NCI-H2029 treated with DMSO at 0.1 percent for 48 hours (cell line): ENCODE measurements at places on chromosomes 16 and 17.

GRCh38 chr17:62641153-62641552, 13.7 kb downstream of the MRC2 start:
- DNase-seq, result no peak

DNA sequence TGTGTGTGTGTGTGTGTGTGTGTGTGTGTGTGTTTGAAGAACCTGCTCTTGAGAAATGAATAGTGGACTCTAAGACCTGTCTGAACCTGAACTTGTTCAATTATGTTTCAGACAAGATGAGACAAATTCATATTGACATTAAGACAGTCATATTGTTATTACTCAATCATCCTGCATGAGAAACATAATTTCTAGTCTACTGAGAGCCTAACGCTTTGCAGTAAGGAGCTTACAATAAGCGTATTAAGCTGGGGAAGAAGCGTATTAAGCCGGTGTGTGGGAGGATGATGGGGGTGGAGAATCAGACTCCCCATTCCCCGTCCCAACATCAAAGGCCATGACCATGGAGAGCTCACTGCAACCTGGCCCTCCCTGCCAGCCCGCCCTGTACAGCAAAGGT, 22.4 kb upstream of the MNT start:
- no peak for DNase-seq

DNA sequence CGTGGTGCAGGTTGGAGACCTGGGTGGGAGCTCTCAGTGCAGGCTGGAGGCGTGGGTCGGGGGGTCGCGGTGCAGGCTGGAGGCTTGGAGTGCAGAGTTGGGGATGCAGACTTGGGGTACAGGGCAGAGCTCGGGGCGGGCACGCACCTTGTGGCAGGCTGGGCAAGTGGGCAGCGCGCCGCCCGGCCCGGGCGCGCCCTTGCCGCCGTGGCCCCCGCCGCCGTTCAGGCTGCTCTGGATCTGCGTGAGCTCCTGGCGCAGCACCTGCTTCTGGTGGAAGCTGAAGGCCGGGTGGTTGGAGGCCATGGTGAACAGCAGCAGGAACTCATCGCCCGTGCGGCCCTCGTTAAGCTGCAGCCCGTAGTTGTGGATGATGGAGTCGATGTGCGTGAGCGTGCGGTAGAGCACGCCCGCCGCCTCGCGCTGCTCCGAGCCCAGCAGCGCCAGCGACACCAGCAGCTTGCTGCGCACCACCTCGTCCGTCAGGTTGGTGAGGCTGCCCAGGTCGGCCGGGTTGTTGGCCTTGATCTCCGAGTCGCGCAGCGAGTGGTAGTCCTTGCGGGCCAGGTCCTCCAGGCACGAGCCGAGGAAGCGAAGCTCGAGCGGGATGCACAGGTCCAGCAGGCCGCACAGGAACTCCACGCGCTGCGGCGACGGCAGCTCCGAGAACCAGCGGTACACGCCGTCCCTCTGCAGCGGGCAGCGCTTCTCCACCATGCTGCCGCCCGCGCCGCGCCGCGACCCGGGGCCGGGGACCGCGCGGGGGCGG, 1.1 kb downstream of the ZCCHC14 start:
- no peak for DNase-seq

GRCh38 chr16:1788708-1789100, 4.8 kb downstream of the IGFALS start:
- DNase-seq, result no peak

DNA sequence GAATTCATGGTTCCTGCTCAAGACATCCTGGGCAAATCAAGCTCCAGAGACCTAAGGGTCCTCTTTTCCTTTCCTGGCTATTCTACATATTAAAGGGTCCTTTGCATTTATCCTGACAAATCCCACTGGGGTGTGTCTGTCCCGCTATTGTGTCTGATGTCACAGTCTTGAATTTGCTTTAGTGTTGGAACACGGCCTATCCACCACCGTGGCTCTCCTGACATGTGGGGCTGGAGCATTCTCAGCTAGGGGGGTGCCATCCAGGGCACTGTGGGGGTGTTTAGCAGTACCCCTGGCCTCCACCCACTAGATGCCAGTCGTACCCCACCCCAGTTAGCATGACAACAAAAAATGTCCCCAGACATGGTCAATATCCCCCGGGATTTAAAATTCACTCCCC, 92.9 kb downstream of the IRF8 start:
- DNase-seq, result no peak

DNA sequence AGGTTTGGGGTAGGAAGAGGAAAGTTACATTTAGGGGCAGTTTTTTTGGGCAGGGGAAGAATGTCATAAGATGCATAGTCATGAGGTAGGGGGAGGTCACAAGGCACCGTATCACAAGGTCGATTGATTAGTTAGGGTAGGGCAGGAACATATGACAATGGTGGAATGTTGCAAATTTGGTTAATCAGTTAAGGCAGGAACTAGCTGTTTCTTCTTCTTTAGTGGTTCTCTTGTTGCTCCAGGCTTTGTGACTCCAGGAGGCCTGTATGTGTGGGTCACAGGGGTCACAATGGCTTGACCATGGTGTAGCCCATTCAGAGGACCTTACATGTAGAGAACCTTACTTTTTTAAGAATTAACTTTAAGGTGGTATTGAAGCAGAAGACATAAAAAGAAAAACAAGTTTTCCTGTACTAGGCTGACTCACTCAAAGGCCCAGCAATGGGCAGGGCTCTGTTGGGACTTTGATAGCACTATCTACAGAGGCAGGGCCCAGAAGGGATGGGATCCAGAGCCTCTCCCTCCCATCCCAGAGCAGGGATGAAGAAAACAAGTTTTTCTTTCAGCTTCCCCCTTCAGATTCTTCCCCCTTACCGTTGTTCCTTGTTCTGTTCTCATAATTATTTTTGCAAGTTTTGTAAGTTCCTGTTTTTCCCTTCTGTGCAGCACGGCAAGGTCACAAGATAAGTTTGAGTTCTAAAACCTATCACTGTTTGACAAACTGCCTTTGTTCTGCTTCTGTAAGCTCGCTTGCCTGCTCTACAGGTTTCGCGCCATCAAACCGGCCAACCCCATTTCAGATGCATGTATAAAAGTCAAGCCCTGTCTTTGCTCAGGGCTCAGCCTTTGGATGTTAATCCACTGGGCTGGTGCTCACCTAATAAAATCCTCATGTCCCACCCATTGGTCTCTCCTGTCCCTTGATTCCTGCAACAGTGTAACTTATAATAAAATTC, 45.8 kb upstream of the ATF7IP2 start:
- DNase-seq, result no peak

- no peak for DNase-seq
Observed at GRCh38 chr16:46928811-46929210, 44.6 kb downstream of the GPT2 start.
